ENCODE measurements at places on chromosomes 5 and 9.

- DNase-seq: no peak
These were observed 96.3 kb downstream of the ZNF608 start for GRCh38 chr5:124650147-124650561.

- no peak for DNase-seq
These were observed 484.0 kb downstream of the ZNF608 start for GRCh38 chr5:124262470-124262869.

GRCh38 chr5:1769752-1770442 is 29.7 kb downstream of the MRPL36 start:
- DNase-seq: no peak

- peak; percentile 70 for DNase-seq
These were observed 248.6 kb upstream of the ANKRD55 start for GRCh38 chr5:56481428-56482357.

DNA sequence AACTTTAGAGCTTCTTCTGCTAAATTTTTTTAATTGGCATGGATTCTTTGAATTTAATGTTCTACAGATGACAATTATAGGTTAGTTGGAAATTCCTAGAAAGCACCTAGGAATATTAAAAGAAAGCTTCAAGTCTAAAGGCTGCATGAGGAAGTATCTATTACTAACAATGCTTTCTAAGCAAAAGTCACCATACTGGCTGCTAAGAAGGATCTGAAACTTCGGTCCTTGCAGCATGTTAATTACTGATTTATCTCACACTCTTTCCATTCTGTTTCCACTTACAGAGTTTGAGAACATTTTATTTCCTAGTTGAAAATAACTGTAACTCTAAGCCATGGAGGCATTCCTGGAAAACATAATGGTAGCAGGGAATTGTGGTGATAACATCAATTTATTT is 8.4 kb downstream of the SEMA6A start:
- DNase-seq: no peak

- peak; percentile 99 for DNase-seq
These were observed 184.8 kb downstream of the PBX3 start for GRCh38 chr9:125932012-125932411.

GRCh38 chr9:35688558-35689541 is 875 bp downstream of the TPM2 start:
- DNase-seq: peak; percentile 77

DNA sequence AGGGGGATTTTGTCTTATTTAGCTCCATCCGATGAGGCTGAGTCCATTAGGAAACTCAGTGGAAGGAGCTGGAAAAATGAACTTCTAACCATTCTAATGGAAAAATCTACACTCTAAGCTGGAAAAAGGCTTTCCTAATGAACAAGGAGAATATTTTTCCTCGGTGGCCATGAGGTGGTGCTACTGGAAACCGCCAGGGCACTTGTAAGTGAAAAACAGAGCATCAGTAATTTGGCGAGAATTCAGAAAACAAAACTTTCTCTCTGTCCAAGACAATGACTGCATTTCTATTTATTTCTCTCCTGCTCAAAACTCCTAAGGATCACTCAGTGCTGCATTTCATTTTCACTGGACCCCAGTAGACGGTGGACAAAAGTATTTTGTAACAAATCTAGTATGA is 237.6 kb downstream of the TENT4A start:
- DNase-seq: no peak

- DNase-seq: peak; percentile 84
These were observed 108.5 kb downstream of the C9orf152 start for GRCh38 chr9:110099236-110100095.

- DNase-seq: no peak
These were observed 14.5 kb downstream of the FRMD3 start for GRCh38 chr9:83523684-83524083.

- DNase-seq: peak; percentile 68
These were observed 2.6 kb upstream of the NFIL3 start for GRCh38 chr9:91426123-91426745.

DNA sequence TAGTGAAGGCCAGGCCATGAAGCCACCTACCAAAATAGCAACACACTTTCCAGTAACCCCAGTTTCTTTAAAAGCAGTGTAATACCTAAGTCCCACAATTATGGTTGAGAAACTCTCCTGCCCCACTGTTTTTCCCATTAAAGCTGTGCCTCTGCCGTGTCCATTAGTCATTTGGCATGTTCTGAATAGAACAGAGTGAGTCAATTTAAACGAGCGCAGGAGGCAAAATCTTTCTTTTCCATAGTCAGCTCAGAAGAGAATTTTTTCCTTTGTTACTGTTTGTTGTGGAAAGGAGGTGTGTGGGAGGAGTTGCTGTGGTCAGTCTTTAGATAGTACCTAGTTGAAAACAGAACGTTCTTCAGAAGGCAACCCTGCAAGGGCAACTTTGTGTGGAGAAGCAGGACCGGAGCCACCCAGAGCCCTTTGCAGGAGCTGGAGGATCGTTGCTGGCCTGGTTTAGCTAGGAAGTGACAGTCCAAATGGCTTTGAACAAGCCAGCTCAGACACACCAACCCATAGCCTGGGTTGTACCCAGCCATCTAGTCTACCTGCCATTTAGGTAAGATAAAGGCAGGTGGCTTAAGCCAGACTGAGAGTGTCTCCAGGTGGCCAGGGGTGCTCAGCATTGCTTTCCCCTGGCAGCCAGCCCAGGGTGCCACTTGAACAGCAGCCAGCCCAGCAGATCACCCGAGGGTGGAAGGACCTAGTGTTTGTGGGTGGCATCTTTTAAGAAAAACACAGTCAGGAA is 30.4 kb downstream of the GADD45G start:
- peak; percentile 23 for DNase-seq

- no peak for DNase-seq
These were observed 5.8 kb upstream of the RAB14 start for GRCh38 chr9:121207371-121207940.

DNA sequence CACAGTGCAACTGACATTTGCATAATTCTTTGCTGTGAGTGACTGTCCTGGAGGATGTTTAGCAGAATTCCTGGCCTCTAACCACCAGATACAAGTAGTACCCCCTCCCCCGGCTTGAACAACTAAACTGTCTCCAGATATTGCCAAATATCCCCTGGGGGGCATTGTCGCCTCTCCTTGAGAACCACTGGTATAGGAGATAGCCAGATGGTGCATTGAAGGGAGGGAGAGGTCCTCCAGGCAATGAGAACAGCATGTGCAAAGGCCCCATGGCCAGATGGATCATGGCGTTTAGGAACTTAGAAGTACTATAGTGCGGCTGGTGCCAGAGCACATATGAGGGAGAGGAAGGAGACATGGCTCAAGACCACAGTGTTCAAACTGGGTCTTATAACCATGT is 18.9 kb upstream of the ORM1 start:
- DNase-seq: peak; percentile 28

GRCh38 chr9:104993291-104993963 is 65.5 kb upstream of the ABCA1 start:
- DNase-seq: peak; percentile 90

DNA sequence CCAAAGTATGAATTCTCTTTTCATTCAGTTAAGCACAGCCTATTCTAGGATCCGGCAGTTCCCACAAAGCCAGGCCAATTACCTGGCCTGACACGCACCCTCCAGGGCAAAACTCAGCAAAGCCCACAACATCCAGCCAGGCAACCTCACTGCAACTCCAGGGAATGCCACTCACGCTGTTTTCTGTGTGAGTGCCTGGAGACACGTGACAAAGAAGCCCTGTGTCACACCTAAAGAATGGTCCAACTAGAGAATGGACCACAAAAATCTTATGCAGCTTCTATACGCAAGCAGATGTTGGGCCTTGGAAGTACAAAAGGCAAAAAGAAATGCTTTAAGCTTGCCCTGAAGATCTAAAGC is 20.2 kb downstream of the RETREG1 start:
- peak; percentile 44 for DNase-seq

DNA sequence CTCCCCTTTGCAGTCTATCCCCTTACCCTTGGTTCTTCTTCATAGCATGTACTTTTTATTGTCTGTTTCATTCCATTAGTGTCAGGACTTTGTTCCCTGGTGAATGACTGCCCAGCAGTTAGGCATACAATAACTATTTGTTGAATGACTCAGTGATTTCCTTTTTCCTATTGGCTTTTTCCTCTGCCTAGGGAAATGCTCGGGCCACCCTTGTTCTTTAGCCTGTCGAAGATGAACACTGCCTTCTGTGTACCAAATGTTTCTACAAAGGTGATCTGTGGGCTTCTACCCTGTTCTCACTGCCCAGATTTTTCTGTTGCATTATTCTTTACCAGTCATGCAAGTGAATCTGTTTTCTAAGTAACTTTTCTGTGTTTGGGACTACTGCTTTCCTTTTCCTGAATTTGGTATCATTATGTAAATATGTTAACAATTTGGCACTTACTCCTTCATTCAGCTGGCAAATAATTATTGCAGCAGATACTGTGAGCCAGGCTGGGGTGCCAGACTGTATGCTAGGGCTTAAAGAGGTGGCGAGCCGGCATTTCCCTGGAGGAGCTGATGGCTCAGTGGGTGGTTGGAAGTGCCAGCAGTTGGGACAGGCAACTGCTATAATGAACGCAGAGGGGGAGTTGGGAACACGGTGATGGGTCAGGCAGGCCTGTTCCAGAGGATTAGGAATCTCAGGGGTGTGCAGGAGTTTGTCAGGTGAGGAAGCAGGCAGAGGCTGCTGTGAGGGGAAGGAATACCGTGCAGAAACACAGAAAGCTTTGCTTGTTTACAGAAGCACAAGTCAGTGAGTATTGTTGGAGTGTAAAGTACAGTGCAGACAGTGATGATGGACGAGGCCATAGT is 30.6 kb downstream of the KDM4C start:
- DNase-seq: peak; percentile 62

DNA sequence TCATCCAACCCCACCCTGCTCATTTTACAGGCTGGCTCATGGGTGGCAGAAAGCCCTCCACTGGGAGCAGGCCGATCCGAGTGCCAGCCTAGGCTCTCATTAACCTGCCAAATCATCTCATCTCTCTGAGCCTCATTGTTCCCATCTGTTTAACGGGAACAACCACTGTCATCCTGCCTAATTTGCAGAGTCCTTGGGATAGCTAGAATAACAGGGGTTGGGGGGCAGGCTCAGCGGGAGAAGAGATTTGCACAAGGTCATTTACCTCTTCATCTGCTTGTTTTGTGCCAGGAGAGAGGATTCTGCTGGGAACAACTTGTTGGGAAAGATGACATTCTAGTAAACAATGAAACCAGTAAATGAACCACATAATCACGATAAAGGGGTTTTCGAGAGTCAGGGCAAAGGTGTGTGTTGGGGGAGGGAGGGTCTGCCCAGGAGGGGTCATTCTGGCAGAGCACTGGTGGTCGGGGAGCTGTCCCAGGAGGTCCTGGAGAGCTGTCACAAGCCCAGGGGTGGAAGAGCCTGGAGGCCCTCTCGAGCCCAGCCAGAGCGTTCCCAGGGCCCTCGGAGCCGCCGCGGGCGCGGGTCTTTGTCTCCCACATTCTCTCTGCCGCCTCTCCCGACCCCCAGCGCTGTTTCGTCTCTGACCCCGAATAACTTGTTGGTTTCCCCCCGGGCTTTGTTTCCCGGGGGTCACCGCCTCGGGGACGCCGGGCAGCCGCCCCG is 22.8 kb upstream of the NDST1 start:
- DNase-seq: no peak

DNA sequence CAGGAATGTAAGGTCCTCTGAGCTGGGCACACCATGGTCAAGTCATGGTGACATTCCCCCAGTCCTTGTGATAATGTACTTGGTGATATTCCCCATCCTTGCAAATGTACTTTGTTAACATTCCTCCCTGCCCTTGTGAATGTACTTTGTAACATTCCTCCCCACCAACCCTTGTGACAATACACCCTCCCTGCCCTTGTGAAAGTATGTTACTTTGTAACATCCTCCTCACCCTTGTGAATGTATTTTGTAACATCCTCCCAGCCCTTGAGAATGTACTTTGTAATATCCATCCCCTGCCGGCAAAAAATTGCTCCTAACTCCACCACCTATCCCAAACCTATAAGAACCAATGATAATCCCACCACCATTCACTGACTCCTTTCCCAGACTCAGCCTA is 53.3 kb downstream of the RAPGEF6 start:
- DNase-seq: peak; percentile 19

GRCh38 chr9:26264709-26265601 is 586.7 kb upstream of the TUSC1 start:
- peak; percentile 99 for DNase-seq

- no peak for DNase-seq
These were observed 14.6 kb downstream of the SMARCA2 start for GRCh38 chr9:2029666-2030170.

- DNase-seq: no peak
These were observed 3.7 kb upstream of the ROR2 start for GRCh38 chr9:91953718-91954117.

- DNase-seq: no peak
These were observed 78.0 kb downstream of the GABRA1 start for GRCh38 chr5:161925960-161926359.

DNA sequence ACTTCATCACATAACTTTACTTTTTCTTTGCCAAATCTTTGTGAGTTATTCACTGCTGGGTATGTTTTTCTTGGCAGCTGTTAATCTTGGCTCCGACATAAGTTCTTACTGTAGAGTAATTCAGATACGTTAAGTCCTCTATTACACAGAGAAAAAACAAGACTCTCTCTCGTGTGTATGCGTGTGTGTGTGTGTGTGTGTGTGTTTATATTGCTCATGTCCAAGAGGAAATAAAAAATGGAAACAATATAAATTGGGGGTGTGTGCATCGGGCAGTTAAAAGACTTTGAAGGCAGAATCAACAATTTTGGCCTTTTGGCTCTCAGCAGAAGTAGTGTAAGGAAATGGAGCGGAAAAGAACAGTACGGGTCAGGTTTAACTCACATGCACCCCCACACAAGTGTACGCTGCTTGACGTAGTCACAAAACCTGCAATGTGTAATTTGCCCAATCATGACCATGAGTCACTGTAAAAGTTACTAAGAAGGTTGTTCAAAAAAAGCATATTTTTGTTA is 67.2 kb upstream of the IFNE start:
- peak; percentile 96 for DNase-seq

DNA sequence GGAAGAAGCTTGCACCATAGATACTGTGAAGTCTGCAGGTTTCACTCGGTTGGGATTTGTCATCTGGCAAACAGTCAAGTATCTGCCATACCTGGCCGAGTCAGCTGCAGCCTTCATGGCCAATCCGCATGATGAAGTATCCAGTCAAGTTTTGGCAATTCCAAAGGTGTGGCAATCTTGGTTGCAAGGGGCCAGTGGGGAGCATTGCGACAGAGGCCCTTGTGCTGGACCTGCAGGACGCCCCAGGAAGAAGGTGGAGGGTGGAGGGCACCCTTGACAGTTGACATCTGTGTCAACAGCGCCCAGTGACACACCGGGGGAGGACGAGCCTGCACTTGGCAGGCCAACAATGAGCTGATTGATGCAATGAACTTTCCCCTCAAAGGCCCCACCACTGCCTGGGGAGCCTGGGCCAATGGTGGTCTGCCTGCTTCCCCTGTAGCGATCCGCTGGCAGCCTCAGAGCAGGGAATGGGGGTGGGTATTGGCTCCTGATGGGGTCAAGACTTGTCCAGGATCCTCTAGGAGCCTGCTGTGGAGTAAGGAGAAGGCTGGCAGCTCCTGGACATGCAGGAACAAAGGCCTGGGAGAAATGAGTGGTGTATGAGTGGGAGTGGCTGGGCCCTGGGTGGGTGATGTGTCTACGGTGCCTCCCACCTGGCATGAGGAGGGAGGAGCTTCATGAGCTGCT is 122.8 kb upstream of the PITX1 start:
- DNase-seq: no peak
